Activated B cell treated with CpG ODN at 0.5 μM for 24 hours (primary cell): ENCODE measurements at places on chromosomes 13 and 19. TPM values are rescaled to one million over a fixed set of nuclear protein-coding genes. Genes with fewer than 3 reads are reported as not detected.

DNA sequence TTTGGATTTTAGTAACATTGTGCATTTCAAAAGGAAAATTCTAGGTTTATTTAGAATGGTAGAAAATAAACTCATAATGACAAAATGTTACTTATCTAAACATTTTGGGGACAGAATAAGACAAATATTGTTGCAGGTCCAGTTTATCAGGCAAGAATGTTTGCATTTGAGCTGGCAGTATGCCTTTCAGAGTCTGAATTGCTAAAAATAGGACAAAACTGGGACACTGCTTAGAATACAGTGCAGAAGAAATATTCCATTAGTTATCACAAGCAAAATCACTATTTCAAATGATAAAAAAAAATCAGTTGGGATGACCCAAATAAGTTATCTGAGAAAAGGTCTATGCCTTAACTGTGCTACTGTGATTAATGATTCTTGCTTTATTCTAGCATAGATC is 870.3 kb upstream of the MIR17HG start:
- no peak for DNase-seq

DNA sequence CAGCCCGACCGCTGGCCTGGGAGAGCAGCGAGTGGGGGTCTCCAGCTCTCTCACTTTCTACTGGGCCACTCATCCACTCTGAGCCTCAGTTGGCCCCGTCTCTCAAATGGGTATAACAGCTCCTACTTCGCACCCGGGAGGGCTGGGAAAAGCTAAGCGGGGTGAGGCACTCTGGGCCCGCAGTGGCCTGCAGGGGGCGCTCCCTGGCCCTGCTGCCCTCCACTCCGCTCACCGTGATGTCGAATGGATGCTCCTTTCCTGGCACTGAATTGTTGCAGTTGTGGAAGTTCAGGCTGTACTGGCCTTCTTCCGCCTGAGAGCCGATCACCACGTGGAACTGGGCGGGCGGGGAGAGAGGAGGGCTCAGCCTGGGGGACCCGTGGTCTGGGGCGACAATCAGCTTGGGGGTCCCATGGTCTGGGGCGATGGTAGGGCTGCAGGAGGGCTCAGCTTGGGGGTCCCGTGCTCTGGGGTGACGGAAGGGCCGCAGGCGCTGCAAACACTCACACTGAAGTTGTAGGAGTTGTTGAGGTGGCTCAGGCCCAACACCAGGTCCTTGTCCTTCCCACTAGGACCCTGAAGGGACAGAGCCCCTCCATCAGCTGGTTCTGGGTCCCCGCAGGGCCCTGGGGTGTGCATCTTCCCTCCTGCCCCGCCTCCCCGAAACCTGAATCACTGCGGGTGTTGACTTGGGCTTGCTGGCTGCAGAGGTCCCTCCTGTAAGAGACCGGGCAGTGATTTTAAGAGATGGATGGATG is 3.9 kb downstream of the GPR108 start:
- no peak for DNase-seq

GRCh38 chr13:51737609-51738008 is 66.4 kb downstream of the DHRS12 start:
- no peak for DNase-seq

DNA sequence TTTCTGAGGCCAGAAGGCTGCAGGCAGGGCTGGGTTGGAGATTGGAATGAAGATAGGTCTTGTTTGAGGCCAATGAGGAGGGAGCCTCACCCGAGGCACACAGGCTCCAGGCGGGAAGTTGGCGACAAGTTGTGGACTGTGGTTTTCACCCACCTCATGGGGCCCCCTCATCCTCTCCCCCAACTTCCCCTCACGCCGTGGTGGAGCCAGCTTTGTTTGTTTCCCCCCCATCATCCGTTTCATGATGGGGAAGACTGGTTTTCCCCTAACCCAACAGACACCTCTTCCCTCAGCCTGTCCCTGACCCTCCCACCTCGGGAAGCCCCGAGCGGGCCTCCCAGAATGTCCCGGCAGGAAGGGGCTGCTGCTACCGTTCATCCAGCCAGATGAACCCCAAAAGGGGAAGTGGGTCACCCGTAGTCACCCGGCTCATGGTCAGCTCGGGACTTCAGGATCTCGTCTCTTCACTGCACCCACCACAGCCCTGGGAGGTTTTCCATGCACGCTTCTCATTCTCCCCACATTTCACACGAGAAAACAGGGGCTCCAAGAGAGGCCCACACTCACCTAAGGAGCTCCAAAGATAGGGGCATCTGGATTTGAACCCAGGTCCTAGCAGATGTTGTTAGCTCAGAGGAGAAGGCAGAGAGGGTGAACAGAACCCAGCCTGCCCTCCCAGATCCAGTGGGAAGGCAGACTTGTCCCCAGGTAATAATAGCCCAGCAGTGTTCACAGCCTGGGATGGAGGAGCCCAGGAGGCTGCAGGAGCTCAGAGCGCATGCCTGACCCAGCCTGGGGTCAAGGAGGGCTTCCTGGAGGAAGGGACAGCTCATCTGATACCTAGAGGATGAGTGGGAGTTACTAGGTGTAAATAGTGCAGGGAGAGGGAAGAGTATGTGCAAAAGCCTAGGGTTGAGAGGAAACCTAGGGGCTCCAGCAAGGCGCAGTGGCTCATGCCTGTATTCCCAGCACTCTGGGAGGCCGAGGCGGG is 23.5 kb downstream of the CEACAM16 start:
- no peak for DNase-seq

GRCh38 chr13:27573265-27573664 is 47.1 kb downstream of the LNX2 start:
- DNase-seq = no peak

SLC25A42 gene
- total RNA-seq = 14.2 and 17.5 TPM in 2 replicates

TTC9B gene
- total RNA-seq = not detected in 2 replicates

- DNase-seq = no peak
Observed at GRCh38 chr13:92806215-92806614, 420.4 kb upstream of the GPC6 start.

GRCh38 chr19:38234615-38235014 is 10.6 kb upstream of the DPF1 start:
- DNase-seq = no peak

GRCh38 chr19:14786421-14786851 is 8.1 kb upstream of the ADGRE2 start:
- no peak for DNase-seq

C19orf73 gene
- 0.98 and 1.0 TPM in 2 replicates for total RNA-seq

SMAD9 gene
- total RNA-seq = not detected in 2 replicates

GRCh38 chr19:31160336-31160926 is 188.8 kb downstream of the TSHZ3 start:
- DNase-seq = no peak

UNC13A gene
- total RNA-seq = 0.02 and 0.04 TPM in 2 replicates

RASA3 gene
- 17.5 and 20.4 TPM in 2 replicates for total RNA-seq

DNA sequence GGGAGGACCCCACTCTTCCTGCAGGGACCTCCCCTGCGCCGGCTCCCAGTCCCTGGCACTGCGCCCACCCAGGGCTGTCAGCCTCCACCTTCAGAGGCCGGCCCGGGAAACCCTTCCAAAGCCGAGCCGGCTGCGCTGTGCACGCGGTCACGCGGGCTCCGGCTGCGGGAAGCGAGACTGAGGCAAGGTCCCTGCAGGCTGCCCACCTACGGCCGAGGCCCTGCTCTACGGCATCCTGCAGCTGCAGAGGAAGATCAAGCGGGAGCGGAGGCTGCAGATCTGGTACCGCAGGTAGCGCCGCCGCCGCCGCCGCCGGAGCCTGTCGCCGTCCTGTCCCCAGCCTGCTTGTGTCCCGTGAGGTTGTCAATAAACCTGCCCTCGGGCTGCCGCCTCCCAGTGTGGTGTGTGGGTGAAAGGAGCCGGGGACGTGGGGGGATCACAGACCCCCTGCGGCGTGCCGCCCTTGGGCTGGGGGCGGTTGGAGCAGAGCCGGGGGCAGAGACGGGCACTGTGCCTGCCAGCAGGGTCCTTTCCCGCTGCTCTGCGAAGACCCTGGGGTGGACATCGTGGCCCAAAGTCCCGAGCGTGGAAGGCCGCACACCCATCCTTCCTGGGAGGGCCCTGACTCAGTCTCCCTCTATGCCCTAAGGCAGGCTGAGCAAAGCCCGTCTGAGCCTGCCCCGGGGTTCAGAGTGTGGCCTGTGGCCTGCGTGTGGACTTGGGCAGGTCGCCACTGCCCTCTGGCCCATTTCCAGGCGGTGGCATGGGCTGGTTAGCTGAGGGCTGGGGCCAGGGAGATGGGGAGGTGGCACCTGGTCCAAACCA is 5.9 kb downstream of the GAMT start:
- no peak for DNase-seq

DNA sequence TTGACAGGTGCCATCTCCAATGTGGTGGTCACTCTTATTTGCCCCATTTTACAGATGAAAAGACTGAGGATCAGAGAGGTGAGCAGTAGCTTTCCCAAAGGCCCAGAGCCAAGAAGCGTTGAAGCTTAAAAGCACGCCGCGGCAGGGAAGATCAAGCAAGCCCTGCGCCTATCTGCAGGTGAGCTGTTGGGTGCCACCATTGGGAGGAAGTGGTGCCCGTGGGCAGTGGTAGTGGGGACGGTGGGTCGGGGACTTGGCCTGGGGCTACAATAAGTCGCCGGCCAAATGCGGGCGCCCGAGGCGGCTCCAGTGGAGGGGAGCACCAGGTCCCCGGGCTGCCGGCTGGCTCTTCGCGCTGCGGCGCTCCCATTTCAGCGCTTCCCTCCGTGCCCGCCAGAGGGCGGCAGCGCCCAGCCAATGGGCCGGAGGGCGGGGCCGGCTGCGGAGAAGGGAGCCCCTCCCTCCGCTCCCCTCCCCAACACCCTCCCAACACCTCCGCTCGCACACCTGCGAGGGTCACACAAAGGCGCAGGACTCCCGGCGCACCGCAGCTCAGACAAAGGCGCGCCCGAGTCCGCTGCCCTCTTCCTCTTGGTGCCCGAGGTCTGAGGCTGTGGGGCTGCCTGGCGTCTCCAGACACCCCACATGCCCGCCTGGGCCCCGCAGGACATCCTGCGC is 744 bp upstream of the POU2F2 start:
- peak; percentile 97 for DNase-seq

- no peak for DNase-seq
Observed at GRCh38 chr19:6686628-6686975, 16.6 kb upstream of the TNFSF14 start.

CACNG7 gene
- not detected in 2 replicates for total RNA-seq

ITGBL1 gene
- total RNA-seq = not detected in 2 replicates

DNA sequence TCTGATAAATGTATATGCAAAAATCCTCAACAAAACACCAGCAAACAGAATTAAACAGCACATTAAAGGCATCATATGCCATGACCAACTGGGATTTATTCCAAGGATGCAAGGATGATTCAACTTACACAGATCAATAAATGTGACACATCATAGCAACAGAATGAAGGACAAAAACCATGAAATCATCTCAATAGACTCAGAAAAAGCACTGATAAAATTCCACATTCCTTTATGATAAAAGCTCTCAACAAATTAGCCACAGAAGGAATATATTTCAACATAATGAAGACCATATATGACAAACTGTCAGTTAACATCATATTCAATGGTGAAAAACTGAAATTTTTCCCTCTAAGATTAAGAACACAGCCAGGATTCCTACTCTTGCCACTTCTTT is 691.6 kb downstream of the DIAPH3 start:
- DNase-seq = no peak

RFPL4A gene
- total RNA-seq = not detected in 2 replicates

PRSS57 gene
- total RNA-seq = not detected in 2 replicates

- DNase-seq = no peak
Observed at GRCh38 chr19:17402982-17403855, 2.2 kb downstream of the BST2 start.

DNA sequence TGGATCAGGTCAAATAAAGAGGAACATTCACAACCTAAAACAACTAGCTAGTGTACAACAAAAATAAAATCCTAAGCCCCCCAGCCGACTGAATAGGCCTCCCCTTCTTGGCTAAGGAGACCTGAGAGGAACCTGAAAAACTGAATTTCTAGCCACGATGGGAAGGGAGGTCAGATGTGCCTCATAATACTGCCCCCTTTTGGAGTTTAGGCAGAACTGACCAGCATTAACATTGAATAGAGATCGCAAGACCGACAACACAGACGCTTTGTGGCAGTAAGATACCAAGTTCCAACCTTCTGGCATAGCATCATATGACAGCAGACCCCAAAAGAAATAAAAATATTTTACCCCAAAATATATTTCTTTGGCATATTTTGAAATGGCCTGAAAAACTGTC is 15.9 kb downstream of the CBY2 start:
- DNase-seq = no peak

DNA sequence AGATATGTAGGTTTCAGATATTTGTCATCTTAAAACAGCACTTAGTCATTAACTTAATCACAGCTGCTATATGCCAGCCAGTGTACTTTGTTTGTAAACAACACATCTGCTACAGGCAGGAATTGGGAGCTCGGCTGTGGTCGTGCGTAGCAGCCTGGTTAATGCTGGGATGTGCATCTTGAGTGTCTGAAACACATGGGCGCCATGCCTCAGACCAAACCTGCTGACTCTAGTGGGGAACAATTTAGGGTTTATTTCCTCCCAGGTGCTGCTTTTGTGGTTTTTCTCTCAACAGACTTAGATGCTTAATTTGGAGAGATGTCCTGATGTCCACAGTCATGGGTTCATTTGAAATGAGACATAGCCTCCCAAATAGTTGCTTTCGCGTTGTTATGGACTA is 238.5 kb upstream of the TMTC4 start:
- no peak for DNase-seq
